ENCODE measurements at places on chromosomes 7 and 10.

GRCh38 chr10:27494116-27494805 lies 9.8 kb upstream of the RAB18 start:
- no peak for DNase-seq

DNA sequence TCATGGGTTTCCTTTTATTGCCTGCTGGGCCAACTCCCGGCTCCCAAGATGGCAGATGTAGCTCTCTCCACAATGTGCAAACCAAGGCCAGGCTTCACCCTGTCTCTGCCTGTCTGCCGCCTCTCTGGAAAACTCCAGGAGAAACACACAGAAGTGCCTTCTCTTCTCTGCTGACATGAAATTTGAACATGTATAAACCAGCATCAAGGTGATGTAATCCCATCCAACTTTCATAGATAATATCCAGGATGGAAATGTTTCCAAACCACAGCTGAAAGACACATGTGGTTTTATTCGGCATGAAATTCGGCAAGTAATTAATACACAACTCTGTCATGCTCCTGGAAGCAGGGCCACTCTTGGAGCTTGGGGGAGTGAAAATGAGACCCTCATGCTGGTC lies 297.2 kb downstream of the C7orf25 start:
- DNase-seq: no peak

- DNase-seq: no peak
Observed at GRCh38 chr7:131896165-131896863, 339.9 kb upstream of the PODXL start.

GRCh38 chr10:50874723-50875122 lies 10.7 kb downstream of the A1CF start:
- no peak for DNase-seq

DNA sequence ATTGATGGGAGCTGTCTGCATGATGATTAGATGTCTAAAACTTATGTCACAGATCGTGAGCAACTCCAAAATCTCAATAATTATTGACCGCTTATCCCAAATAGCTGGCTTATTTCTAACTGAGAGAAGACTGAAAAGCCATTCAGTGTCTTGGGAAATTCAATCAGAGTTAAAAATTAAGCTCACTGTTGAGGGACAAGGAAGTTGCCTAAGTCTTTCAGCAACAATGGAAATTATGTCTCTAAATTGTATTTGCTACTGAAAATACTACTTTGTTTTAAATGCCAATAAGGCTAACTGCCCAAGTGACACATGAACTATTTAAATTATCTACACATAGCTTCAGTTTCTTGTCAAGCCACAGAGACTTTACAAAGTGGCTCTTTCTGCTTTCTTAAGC lies 107.9 kb upstream of the FAM171A1 start:
- no peak for DNase-seq

Data from cerebellar nuclear complex (tissue), 1 donor.